ENCODE measurements at places on chromosomes 16 and 17.

- no peak for DNase-seq
These were observed 52.7 kb downstream of the SREBF1 start for GRCh38 chr17:17783825-17784656.

DNA sequence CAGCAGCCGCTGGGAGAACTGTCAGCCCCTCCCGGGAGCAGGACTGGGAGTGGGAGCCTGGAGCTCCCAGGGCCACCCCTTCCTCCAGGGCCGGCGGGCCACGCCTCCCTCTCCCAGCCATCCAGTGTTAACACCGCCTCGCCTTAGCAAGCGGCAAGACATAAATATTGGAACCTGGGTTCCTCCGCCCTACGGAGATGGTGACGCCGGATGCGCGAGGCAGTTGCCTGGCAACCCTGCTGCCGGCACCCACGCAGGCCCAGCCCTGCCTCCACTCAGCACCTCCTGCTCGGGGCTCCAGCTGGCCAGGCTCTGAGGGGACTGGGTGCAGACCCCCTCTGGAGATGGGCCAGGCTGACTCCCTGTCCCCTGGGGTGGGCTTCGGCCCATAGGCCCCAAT, 27.4 kb upstream of the CACNA1H start:
- DNase-seq, result no peak

- DNase-seq, result no peak
These were observed 2.6 kb downstream of the HNF1B start for GRCh38 chr17:37742116-37742761.

GRCh38 chr16:9790199-9790598, 392.0 kb downstream of the GRIN2A start:
- no peak for DNase-seq

GRCh38 chr16:2490190-2491105, 15.5 kb downstream of the TBC1D24 start:
- no peak for DNase-seq
